Stimulated activated naive CD8-positive, alpha-beta T cell treated with anti-CD3 and anti-CD28 coated beads, Interleukin-15, Interleukin-2, amounts not matched to agents 100 U/mL and 50 U/mL, for 24 hours (primary cell): ENCODE measurements at places on chromosomes 12 and 14.

DNA sequence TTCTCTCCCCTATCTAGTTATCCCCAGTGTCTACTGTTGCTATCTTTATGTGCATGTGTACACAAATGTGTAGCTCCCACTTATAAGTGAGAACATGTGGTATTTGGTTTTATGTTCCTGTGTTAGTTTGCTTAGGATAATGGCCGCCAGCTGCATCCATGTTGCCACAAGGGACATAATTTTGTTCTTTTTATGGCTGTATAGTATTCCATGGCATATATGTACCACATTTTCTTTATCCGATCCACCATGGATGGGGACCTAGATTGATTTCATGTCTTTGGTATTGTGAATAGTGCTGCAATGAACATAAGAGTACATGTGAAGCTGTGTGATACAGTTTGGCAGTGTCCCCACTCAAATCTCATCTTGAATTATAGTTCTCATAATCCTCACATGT lies 218.1 kb downstream of the KSR2 start:
- DNase-seq, result no peak

DNA sequence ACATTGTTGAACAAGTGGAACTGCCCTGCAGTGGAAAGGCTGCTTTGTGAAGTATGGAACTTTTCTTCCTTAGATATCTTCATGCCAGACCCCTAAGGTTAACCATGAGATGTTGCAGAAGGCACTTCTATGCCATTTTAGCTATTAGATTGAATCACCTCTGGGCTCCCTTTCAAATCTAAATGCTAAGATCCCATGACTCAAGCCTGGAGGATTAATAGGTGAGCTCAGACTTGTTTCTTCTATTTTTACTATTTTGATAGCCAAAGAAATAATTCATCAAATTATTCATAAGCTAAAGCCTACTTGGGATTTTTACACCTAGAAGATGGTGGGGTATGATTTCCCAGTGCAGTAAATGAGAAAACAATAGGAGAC lies 64.3 kb downstream of the DAD1 start:
- DNase-seq, result no peak

DNA sequence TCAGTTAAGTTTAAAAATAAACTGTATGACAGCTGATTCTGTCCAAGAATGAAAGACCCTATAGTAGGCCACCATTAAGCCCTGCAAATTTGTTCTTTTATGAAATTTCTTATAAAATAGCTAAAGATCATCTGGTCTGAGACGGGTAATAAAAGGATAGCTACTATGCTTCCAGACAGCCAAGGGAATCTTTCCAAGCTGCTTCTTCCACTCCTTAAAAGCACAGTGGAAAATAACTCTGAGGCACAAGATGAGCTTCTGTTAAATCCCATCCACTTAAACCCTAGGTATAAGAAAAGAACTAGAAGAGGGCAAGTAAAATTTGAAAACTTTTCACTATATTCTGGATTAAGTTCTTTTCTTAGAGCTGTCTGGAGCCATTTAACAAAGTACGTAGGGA lies 194.3 kb downstream of the CAPZA3 start:
- DNase-seq, result no peak

DNA sequence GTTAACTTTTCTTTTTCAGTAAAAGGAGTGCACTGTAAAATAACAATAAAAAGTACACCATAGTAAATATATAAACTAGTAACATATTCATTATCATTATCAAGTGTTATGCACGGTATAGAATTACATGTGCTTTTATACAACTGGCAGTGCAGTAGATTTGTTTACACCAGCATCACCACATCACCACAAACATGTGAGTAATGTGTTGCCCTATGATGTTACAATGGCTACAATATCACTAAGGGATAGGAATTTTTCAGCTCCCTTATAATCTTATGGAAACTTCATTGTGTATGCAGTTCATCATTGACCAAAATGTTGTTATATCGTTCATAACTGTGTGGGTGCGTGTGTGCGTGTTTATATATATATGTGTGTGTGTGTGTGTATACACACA lies 23.5 kb upstream of the NEDD1 start:
- DNase-seq, result no peak

GRCh38 chr14:68492381-68493151 lies 300.3 kb downstream of the ZFP36L1 start:
- DNase-seq, result no peak

DNA sequence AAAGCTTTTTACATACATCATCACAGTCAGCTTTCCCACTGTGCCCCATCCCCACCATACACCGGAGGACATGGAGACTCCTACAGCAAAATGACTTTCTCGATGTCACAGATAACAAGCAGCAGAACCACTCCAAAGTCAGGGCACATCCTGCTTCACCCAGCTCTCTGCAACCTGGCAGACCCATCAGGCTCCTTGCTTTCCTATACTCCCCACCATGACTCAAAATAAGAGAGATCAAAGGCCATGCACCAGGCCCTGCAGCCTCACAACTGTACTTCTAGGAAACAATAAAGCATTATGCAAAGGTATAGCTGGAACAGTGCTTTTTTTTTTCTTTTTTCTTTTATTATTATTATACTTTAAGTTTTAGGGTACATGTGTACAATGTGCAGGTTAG lies 187.4 kb downstream of the DPF3 start:
- no peak for DNase-seq

DNA sequence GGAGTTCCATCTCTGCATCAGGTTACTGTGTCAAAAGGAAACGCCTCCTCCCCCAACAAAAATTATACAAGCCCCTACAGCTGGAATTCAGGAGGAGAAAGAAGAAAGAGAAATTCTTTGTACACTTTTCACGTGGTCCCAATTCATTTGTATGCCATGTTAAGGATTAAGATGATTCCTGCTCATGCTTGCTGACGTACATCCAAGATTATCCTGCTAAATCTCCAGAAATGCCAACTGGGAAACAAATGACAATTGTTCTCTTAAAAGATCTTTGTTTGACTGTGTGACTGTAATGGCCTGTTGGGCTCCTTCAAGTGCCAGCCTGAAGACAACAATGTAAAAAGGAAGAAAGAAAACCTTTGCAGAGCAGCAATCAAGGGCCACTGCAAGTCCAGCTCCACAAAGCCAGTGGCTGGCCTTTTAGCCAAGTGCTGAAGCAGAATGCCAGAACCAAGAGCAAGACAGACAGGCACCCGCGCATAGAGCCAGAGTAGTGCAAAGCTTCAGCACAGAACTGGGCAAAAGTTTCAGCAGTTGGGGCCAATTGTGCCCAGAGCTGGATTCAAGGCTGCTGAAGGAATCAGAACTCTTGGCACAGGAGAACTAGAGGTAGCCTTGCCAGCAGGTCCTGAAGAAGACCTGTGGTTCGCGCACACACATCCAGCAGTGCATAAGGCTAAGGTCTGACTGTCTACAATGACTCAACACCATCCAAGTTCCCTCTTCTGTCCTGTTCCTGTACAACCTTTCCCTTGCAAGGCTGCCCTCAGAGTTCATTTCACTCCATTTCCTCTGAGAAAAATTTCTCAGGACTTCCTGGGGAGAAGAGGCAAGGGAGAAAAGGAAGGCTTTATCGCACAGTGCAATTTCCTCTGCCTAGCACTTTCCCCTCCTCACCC lies 209.7 kb upstream of the BMP4 start:
- DNase-seq, result no peak

GRCh38 chr12:1993341-1993740 lies 10.9 kb downstream of the DCP1B start:
- no peak for DNase-seq

- DNase-seq, result no peak
These were observed 34.2 kb downstream of the RTRAF start for GRCh38 chr14:52023518-52023917.

DNA sequence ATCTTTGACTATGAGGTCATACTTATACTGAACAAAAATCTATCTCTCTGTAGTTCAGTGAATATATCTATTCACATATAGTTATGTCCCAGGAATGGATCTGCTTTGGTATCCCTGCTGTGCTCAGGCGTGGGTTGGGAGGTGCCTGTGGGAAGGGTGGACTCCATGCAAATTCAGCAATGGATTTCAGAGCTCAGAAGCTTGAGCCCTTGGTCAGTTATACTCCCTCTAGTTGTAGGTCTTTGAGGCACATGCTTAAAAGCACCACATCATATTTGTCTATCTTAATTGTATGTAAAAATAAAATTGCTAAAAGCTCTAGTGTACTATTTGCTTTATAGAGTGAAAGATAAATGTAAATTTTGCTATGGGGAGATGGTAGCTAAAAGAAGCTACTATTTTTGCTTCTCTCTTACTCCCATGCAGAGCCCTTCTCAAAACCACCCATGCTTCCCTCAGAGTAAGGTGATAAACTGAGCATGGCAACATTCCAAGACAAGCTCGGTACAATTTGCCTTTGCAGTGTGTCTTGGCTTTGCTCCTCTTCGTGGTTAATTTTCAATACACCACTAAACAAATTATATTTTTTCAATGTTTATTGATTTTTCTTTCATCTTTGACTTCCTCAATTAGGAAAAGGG lies 54.9 kb downstream of the SLC16A7 start:
- DNase-seq, result no peak

DNA sequence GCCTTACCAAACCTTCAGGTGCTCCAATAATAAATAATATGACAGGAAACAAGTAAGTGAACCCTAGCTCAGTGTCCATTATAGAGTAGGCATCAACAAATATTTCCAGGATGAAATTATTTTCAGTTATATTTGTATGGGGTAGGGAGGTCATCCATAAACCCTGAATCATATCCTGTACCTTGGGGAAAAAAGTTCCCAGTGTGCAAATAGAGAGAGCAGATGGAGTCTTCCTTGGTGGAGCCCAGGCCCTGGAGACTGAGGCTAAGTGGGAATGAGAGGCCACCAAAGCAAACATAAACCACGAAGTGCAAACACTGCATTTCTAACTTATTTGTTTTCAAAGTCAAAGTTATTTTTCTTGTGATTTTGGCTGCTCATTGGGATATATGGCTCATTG lies 8.5 kb upstream of the ERP27 start:
- DNase-seq, result no peak

- no peak for DNase-seq
These were observed 22.2 kb downstream of the CPSF2 start for GRCh38 chr14:92143962-92144361.

- no peak for DNase-seq
These were observed 203.9 kb upstream of the C14orf180 start for GRCh38 chr14:104375551-104376201.

- DNase-seq, result no peak
These were observed 283.1 kb downstream of the MDGA2 start for GRCh38 chr14:47392326-47392725.

- no peak for DNase-seq
These were observed 837 bp downstream of the COL2A1 start for GRCh38 chr12:48003226-48004052.

DNA sequence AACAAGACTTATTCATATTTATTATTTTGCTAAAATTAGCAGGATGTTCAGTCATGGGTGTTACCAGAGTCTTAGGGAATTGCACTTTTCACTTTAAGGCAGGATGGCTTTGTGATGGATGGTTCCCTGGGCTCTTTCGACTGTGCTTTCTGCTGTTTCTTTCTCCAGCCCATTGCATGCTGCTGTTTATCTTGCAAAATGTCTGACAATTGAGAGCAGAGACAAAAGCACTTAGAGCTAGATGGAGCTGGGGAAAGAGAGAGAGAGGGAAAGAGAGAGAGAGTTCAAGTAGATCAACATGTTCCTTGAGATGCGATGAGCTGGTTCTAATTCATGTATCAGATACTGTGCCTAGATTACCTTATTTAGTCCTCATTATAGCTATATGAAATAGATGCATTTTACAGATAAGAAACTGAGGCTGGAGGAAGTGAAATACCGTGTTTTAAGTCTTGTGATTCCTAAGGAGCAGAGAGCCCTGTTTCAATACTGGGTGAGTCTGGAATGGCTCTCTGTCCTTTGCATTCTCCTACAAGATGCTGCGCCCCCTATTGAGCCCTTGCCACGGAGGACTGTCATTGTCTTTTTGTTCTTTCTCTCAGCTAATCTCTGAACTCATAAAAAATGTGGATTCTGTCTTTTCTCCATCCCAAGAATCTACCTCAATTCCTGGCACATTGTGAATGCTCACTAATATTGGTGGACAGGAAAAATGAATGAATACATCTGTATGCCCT lies 227.9 kb downstream of the ALG10B start:
- no peak for DNase-seq

GRCh38 chr12:130480887-130481286 lies 143.2 kb downstream of the PIWIL1 start:
- DNase-seq, result no peak
